ENCODE measurements at places on chromosomes 6 and 20.

GRCh38 chr20:64228751-64229506 is 26.6 kb upstream of the PCMTD2 start:
- no peak for DNase-seq

GRCh38 chr6:30689985-30690384 is 799 bp downstream of the NRM start:
- DNase-seq: no peak

DNA sequence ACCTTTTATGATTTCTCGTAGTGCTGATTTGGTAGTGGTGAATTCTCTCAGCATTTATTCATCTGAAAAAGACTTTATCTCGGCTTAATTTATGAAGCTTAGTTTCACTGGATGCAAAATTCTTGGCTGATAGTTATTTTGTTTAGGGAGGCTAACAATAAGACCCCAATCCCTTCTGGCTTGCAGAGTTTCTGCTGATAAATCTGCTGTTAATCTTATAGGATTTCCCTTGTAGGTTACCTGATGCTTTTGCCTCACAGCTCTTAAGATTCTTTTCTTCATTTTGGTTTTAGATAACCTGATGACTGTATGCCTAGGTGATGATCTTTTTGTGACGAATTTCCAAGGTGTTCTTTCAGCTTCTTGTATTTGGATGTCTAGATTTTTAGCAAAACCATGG is 388.7 kb downstream of the UTRN start:
- DNase-seq: no peak

DNA sequence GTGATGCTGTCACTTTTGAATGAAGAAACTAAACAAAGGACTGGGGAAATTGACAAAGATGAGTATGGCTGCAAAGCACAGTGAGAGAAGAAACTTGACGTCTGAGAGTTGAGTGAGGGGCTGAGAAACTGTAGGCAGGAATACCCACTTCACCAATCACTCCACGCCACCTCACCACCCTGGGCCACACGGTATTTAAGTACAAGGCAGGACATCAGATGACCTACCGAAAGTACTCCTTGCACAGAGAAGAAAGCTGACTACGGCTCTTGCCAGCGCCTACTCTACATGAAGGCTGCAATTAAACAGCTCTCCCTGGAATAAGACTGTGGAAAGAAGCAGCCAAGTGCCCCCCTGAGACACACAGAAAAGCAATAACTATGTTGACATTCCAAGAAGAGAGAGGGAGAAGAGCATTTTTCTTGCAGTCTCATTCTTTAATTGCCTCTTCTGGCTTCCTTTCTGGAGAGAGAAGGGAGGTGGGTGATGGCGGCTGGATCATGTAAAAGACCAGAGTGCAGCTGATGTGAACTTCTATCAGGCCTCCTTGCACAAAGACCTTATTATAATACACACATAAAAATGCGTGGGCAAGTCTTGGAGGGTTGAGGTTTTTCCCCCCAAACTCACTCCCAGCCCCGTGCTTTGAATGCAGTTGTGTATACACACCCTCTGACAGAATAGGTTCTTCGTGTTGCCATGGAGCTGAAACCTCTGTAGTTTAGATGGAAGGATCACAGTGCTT is 44.6 kb downstream of the HIVEP2 start:
- no peak for DNase-seq

DNA sequence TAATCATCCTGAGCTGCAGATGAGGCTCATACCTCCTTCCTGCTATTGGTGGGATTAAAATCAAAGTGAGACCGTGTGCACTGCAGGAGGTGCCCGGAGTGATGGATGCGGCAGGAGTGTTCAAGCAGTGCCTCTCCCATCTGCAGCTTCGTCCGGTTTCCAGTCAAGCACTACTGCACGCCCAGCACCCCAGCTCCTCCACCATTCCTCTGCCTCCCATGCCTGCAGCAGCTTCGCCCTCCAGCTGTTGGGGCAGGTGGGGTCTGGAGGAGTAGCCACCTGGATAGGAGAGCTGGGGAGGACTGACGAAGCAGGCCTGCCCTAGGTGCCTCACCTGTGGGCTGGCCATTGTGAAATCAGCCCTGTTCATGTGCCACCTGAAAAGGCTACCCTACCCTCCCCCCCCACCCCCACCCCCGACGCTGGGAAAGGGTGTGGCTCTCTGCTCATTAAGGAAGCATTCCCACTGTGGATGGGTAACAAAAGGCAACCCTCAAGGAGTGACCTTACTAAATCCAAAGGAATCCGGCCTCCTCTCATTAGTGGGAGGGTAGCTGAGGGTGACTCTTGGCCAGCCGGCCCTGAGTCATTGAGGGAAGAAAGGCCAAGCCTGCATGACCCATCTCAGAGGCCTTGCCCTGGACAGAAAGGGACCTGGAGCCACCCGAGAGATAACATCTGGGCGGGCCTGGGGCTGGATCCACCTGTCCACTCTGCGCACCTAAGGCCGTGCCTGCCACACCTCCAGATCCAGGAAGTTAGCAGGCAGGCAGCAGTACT is 115.9 kb upstream of the ARMC2 start:
- peak; percentile 46 for DNase-seq

- DNase-seq: peak; percentile 98
Observed at GRCh38 chr6:116557893-116558292, 4.3 kb downstream of the CALHM4 start.

DNA sequence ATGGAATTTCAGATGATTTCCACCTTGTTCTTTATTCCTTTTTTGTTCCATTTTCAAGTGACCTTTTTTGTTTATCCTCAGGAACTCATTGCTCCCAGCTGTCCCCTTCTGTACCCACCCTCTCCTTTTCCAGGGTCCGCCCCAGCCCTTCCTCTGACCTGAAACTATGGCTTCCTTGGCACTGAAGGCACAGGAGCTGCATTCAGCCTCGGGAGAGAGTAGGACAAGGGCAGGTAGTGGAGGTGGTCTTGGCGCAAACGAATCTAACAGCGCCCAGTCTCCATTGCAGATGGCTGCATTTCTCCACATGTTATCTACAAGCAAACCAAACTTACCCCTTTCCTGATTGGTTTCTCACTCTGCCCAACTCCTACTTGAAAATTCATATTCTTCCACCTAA is 8.8 kb upstream of the ULBP2 start:
- no peak for DNase-seq

- no peak for DNase-seq
Observed at GRCh38 chr20:35497780-35498189, 31.7 kb downstream of the C20orf173 start.

- no peak for DNase-seq
Observed at GRCh38 chr6:32439139-32439538, 548 bp upstream of the HLA-DRA start.

- no peak for DNase-seq
Observed at GRCh38 chr6:7267071-7267465, 45.9 kb downstream of the SSR1 start.

DNA sequence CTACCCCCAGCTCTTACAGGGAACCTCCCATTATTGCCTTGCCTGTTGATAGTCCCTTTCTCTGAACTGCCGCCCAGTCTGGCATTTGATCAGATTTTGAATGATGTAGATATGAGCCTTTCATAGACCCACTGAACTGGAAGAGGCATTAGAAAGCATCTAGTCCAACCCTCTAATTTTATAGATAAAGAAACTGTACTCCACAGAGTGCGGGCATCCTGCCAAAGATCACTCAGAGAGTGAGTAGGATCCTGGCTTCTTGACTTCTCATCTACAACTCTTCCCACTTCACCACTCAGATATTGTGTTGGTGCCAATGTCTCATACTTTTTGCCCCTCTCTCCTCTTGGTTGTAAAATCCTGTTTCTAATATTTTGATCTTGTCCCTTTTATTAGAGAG is 179.2 kb upstream of the BMP2 start:
- DNase-seq: peak; percentile 47

GRCh38 chr6:41428996-41429421 is 93.6 kb downstream of the NCR2 start:
- DNase-seq: peak; percentile 18

DNA sequence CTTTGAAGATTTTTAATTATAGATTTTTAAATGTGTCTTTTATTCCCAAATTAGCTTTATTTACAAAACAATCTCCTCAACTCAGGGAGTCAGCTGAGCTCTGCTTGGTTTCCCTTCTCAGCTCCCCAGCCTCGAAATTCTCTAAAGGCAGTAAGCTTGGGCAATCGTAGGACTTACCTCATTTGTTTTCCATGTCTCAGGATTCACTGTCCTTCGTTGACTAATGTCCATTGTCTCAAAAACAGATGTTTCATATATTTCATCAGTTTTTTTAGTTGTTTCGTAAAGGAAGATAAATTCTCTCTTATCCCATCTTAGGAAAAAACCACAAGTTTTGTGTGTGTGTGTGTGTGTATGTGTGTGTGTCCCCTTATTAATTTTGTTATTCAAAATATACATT is 102.2 kb upstream of the ADGRF1 start:
- peak; percentile 56 for DNase-seq

- no peak for DNase-seq
Observed at GRCh38 chr6:103784117-103784516, 1075.6 kb downstream of the HACE1 start.

DNA sequence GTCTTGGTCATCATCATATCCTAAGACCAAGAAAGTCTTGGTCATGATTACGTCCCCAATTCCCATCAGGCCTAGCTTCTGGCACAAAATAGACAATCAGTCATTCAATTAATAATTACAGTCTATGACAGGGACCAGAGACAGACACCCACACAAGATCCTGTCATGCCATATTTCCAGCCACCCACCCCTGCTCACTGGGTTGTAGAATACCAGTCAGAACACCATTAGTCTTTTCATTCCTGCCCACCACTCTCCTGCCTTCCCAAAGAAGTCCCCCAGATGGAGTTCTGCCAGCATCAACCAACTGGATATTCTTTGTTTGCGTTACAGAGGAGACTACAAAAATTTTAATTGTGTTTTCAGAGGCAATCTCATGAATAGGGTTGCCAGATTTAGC is 81.0 kb downstream of the BCAS1 start:
- DNase-seq: no peak

GRCh38 chr20:24960302-24960801 is 11.3 kb downstream of the CST7 start:
- DNase-seq: no peak

- no peak for DNase-seq
Observed at GRCh38 chr6:106510090-106510970, 119.0 kb downstream of the RTN4IP1 start.

- no peak for DNase-seq
Observed at GRCh38 chr6:15152700-15153099, 93.2 kb upstream of the JARID2 start.

DNA sequence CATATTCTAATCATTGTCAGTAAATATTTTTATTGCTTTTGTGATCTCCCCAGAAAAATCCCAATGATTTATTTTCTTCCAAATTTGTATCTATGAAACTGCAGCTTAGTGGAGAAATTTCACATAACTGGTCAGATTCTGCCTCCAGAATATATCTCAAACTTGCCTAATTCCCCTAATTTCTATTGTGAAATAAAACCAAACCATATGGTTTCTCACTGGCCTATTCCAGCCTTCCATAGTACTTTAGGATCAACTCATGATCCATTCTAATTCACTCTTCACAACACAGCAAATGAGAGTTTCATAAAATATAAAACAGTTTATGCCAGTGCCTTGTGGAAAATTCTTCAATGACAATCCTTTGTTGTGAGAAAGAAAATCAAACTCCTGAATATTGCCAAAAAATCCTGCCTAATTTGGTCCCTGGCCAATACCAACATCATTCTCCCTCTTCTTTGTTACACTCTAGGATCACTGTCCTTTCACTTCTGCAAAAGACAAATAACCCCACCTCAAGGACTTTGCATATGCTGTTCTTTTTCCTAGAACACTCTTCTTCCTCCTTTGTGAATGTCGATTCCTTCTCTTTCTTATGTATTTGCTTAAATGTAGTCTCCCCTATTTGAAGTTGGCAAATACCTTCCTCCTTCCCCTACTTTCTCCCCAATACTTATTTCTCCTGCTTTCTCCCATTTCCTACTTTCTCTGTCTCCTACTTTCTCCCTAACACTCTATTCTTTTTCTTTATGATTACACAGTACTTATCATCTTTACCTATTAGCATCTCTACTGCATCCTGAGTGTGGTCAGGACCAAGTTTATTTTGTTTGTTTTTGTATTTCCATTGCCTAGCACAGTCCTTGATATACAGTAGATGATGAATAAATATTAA is 587.5 kb downstream of the RFPL4B start:
- no peak for DNase-seq

DNA sequence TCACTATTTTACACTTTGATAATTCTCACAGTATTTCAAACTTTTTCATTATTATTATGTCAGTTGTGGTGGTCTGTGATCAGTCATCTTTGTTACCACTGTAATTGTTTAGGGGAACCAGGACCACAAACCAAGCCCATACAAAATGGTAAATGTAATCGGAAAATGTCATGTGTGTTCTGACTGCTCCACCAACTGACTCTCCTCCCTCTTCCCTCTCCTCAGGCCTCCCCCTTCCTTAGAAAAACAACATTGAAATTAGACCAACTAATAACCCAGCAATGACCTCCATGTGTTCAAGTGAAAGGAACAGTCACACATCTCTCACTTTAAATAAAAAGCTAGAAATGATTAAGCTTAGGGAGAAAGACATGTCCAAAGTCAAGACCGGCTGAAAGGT is 63.8 kb downstream of the GMDS start:
- no peak for DNase-seq

GRCh38 chr6:167757249-167757648 is 69.5 kb upstream of the AFDN start:
- DNase-seq: no peak

DNA sequence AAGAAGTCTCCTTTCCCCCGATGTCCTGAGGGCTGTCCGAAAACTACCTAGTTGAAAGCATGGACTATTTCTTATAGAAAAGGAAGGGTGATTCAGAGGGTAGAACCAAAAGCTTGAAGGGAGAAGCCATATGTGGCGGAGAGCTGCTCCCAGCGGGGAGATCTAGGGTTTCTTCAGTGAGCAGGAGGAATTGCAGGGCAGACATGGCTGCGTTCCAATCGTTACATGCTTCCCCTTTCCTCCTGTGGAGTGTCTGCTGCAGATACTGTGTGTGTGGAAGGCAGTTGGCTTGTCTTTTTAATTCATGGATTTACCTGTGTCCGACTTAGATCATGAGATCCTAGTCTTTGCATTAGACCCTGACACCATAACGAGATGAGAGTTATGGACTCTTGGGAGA is 799.5 kb downstream of the QKI start:
- no peak for DNase-seq

- no peak for DNase-seq
Observed at GRCh38 chr6:113052506-113052905, 705.4 kb downstream of the RFPL4B start.

GRCh38 chr6:37209461-37210205 is 39.7 kb downstream of the PIM1 start:
- no peak for DNase-seq

GRCh38 chr6:90442366-90442765 is 144.5 kb downstream of the MAP3K7 start:
- DNase-seq: peak; percentile 22

Data from IMR-90 (cell line).